ENCODE measurements at places on chromosomes 1 and 21.

- no peak for DNase-seq
Measured at GRCh38 chr1:212664409-212665199, 35.0 kb downstream of the BATF3 start.

DNA sequence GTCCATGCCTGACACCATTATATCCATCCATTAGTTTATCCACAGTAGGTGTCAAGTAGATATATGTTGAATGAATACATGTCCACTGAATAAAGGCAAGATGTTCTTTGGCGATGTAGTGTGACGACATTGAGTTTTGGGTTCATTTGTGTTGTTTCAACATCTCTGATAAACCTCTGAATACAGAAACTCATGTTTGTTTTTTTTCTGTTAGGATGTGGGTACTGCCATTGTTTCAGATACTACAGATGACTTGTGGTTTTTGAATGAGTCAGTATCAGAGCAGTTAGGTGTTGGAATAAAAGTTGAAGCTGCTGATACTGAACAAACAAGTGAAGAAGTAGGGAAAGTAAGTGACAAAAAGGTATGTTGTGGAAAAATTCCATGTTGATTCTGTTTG, 28.1 kb downstream of the MDM4 start:
- no peak for DNase-seq

DNA sequence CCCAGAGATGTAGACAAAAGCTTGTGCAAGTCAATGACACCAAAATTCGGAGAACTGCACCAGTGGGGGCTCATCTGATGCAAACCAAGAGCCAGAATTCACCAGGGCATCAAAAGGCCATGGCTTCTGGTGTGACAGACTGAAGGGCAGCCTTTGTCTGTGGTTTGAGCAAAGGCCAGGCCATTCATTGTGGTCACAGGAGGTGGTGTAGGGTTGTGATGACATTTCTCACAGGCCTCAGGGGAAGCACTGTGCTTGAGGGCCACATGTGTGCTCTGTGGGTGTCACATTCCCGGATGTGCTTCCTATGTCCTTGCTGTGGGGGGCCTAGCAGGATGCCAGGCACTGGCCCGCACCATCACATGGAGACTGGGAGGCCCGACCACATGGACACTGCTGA, 22.5 kb upstream of the KCNE1 start:
- no peak for DNase-seq

- no peak for DNase-seq
Measured at GRCh38 chr1:36981771-36982622, 52.3 kb downstream of the GRIK3 start.

DNA sequence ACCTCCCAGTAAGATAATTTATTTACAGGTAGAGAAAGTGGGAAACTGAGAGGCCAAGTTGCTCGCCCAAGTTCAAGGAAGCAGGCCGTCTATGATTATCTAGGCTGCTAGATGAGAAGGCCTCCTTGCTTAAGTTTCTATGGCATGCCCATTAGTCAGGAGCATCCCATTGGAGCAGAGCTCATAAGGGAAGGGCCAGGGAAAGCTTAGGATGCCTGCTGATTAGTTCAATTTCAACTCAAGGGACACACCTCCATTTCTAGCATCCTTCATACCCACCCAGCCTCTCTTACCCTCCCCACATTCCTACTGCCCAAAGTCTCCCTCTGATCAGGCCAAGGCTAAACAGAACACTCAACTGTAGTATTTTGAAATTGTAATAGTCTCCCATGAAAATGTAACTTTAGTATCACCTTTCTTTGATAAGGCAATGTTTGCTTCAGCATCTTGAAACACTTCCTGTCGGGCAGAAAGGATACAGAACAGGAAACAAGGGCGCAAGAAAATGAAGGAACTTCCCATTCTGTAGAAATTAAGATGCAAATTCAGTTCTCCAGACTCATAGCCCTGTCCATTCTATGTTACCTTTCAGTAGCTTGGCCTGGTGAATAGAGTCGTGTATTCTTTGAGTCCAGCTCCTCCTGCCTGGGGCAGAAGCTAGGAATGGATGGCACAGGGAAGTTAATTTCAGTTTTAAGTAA, 46.3 kb upstream of the TARBP1 start:
- DNase-seq, result no peak

GRCh38 chr1:67642629-67643028, 42.4 kb upstream of the GADD45A start:
- no peak for DNase-seq

DNA sequence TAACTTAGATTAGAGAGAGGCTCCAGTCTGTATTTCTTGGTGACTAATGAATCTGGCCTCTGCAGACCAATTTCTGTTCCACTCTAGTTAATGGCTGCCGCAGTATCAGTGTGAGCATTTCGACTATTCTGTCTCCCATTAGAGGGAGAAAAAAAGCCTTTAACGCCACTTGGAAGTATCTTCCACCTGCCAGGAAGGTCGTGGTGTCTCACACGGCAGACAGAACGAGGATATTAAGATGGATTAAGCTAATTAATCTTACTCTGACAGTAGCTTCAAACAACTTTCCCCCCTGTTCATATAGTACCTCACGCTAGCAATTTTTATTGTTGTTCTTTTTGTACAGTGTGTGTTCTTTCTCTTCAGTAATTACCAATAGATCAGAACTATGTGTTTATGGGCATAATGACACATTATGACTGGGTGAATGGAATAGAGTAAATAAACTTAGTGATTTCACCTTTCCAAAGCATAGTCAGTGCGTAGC, 153.8 kb downstream of the ADGRL2 start:
- DNase-seq, result no peak

DNA sequence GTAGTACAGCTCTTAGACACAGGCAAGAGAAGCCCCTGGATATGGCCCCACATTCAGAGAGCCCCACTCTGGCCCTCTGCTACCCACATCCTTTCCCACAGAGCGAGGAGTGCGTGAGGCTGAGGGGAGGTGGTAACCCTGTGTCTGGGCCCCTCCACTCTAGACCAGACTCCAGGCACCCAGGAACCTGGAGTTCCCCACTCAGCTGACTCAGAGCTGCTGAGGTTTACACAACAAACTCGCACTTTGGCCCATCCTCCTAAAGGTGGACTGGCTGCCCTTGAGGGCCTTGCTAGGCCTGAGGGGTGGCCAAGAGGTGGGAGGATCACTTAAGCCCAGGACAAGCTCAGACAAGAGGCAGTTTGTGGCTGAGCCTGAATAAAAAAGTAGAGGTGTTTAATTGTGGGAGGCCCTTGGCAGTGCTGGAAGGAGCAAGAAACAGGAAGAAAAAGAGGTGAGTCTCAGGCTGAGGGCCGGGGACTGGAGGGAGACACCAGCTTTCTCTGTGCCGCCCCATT, 10.7 kb downstream of the MR1 start:
- DNase-seq, result no peak

DNA sequence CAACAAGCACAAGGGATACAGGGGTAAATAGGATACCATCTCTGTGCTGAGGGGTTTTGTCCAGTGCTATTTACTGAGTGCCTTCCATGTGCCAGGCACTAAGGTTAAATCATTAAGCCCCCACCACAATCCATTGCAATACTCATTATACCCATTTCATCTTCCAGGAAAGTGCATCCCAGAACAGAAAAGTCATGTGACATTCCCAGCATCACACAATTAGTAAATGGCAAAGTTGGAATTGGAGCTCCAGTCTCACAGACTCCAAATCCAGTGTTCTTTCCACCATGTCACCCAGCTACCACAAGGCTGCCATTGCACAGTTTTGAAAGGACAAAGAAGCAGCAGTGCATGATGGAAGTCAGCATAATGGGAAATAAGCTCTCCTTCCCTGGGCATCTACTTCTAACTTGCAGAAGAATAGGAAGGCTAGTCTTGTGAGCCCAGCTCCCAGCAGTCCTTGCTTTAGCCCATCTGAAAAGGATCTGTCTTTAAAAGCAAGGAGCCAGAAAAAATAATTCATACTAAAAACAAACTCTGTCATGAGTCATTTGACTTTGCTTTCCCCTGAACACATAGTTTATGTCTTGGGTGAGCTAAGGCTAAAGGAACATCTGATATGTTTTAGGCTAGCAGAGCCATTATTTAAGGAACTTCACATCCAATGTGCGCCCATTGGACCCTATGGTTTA, 111.4 kb upstream of the HOOK1 start:
- DNase-seq, result no peak

DNA sequence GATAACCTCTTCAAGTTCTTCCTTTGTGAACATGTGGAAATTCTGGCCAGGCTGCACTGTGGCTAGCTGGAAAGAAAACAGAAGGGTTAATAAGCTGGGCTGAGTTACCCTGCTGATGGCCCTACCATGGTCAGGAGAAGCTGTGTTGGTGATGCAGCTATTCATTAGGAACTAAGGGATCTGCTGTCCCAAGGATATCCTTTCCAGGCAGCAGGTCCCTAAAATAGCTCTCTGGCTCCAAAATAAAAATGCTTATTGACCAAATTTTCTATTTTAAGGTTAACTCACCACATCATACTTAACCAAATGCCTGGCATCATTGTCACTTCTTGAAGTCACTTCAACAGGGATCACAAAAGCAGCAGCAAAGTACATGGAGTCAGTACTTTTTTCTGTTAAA, 4.3 kb upstream of the SORT1 start:
- DNase-seq, result no peak

DNA sequence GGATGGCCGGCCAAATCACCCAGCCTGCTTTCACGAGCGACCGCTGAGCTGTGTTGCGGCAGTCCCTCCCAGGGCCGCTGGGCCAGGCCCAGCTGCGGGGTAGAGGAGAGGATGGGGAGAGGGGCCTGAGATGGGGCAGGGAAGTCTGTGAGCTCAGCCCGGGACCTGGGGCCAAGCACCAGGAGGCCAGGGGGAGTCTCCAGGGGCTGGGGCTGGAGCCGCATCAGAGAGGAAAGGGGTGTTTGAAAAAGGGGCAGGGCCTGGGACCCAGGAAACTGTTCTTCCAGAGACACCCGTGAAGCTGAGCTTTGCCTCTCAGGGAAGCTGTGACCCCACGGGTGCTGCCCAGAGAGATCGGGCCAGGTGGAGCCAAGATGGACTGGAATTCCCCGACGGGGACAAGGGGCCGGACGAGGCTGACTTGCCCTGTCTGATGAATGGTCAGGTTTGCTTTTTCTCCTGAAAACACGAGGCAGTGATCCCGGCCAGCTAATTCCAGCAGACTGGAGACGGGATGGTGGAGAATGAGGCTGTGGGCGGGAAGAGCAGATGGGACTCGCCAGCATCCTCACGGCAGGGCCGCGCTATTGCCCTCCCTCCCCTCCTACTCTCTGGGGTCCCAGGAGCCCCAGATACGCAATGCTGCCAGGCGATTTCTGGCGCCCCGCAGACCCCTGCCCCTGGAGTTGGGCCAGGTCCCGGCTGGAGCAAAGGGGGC, 40.3 kb upstream of the COL18A1 start:
- DNase-seq, result no peak

GRCh38 chr1:168004531-168004930, 67.7 kb upstream of the MPC2 start:
- DNase-seq, result no peak

GRCh38 chr1:217077426-217077825, 354.2 kb upstream of the ESRRG start:
- DNase-seq, result no peak

DNA sequence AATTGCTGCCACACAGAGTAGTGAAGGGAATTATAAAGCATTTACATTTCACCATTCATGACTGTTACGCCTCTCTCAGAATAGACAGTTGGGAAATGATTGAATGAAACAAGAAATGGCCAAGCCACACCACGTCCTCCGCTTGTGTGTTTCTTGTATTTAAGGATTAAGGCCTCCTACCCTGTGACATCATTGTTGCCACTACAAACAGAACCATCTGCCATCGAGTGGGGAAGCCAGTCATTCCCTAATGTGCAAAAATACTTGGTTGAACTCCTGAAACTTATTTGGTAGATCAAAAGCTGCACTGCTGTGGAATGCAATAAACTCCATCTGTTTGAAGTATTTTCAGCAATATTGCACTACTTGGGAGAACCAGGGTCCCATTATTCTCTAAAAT, 99.0 kb upstream of the C1orf105 start:
- no peak for DNase-seq

DNA sequence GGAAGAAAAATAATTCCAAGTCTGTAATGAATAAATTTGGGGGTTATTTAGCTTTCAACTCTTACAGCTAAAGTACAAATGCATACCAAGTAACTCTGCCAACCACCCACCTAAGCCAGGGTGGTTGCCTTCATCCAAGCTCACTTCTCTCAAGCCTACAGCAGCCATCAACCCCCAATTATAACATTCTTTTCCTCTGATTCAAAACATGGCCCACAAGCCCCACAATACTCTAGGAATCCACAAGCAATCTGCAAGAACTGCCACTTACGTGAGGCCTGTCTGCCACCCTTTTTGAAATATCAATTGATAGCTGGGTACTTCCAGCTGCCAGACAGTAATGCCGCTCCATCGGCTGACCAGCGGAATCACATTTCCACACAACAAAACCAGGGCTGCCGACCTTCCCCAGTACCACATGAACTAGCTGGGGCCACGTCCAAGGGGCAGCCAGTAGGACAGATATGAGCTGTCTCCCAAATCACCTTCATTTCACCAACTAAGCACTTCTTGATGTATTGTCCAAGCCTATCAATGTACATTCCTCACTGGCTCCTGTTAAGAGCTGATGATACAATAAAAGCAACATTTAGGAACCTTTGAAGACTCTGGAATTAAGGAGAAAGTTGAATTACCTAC, 3.2 kb downstream of the LBR start:
- no peak for DNase-seq

DNA sequence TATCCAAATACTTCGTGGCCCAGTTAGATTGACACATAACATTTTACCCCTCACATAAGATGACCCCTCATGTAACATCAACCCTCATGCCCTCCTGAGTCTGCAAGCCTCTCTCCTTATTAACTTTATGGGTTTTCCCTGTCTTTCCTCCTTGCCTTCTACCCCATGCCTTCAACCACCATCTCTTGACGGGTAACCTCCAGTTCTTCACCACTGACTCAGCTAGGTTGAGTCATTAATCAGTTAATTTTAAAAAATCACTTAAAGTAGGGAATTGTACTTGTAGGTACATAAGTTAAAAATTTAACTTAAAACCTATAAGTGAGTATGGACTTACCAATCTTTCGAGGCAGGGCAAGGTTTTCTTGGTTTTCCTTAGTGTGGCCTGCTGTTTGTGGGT, 330.7 kb downstream of the CAMTA1 start:
- DNase-seq, result no peak

- DNase-seq, result no peak
Measured at GRCh38 chr1:247491328-247491727, 33.4 kb upstream of the OR2B11 start.

GRCh38 chr1:197738927-197739326, 36.4 kb downstream of the DENND1B start:
- no peak for DNase-seq

- DNase-seq, result no peak
Measured at GRCh38 chr1:22287946-22288520, 145.1 kb upstream of the WNT4 start.

All from activated T-helper 1 cell treated with Interleukin-2 at 50 U/mL for 16 hours (primary cell).